Mesothelial cell of epicardium (in vitro differentiated cells): ENCODE measurements at places on chromosomes 16 and 17.

DNA sequence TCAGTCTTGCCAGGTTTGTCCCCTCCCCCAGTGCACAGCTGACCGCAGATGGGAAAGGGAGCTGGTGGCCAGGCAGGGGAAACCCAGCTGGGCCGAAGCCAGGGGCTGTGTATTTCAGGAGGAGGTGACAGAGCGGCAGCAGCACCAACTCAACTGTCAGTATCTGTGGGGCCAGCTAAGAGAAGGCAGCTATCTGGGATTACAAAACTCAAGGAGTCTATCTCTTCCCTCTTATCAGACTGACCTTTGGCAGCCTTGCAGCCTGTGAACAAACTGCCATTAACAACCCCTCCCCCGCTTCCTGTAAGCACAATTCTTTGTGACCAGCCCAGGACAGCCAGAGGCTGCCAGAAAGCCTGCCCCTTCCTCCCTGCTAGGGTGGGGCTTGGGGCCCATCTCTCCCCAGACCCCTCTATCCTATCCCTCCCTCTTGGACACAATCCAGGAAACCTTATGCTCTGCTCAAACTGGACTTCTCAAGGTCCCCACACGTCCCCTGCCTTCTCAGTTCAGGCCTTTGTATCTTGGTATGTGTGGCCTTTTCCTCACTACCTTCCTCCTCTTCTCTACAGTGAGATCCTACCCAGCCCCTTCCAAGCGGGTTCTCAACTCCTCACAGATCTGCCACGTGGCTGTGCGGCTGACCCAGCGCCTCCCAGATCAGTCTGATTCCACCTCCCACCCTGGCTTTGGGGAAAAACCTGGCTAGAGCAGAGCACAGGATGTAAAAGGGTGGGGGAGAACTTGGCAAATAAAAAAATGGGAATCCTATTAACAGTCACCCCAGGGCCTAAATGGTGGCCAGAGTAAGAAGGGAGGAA lies 10.5 kb downstream of the ST3GAL2 start:
- no peaks in the 10 kb centered on the region for H3K27me3 ChIP-seq
- DNase-seq = peak; percentile 74
- peak overlapping the region; percentile 98 for H3K27ac ChIP-seq

GRCh38 chr17:2610195-2611175 lies 17.0 kb downstream of the PAFAH1B1 start:
- peaks cover 17% of the 10 kb centered on the region for H3K4me1 ChIP-seq
- no peaks in the 10 kb centered on the region for H3K27me3 ChIP-seq
- no peak overlapping the region for H3K4me3 ChIP-seq
- H3K36me3 ChIP-seq = peaks cover 1% of the 10 kb centered on the region
- peak overlapping the region; percentile 67 for H3K27ac ChIP-seq

DNA sequence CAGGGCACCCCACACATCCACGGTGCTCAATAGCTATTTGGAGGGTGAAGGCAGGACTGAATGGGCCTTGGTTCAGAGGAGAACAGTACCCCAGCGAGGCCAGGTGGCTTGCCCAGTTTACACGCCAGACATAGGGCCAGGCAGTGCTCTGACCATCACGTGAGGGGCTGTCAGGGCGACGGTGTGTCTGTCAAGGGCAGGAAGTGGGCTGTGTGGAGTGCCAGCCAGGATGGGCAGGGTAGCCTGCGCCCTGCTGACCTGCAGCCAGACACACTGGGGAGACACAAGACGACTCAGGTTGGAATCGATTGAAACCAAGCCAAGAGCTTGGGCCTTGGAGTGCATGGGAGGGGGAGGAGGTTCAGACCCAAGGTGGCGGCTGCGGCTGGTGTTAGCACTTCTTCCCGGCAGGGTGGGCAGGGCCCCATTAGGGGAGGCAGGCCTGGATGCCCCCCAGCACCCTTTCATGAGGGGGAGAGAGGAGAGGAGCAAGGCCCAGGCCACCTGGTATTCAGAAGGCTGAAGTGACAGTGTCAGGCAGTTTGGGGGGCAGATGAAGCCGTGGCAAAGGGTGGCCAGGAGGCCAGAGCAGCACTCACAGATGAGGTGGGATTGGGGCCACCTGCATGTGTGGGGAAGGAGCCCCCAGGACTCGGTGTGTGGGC lies 68.2 kb downstream of the SREBF1 start:
- H3K27me3 ChIP-seq = no peaks in the 10 kb centered on the region
- H3K4me1 ChIP-seq = peaks cover 73% of the 10 kb centered on the region
- peaks cover 3% of the 10 kb centered on the region for H3K36me3 ChIP-seq
- no peak for DNase-seq
- H3K27ac ChIP-seq = peak overlapping the region; percentile 94

GRCh38 chr16:87493608-87494280 lies 920 bp upstream of the ZCCHC14 start:
- H3K36me3 ChIP-seq = no peaks in the 10 kb centered on the region
- no peak for DNase-seq
- peak overlapping the region; percentile 77 for H3K27ac ChIP-seq
- H3K4me3 ChIP-seq = peak overlapping the region; percentile 79
- peaks cover 32% of the 10 kb centered on the region for H3K4me1 ChIP-seq
- H3K27me3 ChIP-seq = peaks cover 1% of the 10 kb centered on the region

GRCh38 chr16:56610609-56611111 lies 2.3 kb downstream of the MT2A start:
- peaks cover 36% of the 10 kb centered on the region for H3K27me3 ChIP-seq
- H3K4me1 ChIP-seq = peaks cover 42% of the 10 kb centered on the region
- peak overlapping the region; percentile 23 for H3K4me3 ChIP-seq
- H3K27ac ChIP-seq = no peak overlapping the region

DNA sequence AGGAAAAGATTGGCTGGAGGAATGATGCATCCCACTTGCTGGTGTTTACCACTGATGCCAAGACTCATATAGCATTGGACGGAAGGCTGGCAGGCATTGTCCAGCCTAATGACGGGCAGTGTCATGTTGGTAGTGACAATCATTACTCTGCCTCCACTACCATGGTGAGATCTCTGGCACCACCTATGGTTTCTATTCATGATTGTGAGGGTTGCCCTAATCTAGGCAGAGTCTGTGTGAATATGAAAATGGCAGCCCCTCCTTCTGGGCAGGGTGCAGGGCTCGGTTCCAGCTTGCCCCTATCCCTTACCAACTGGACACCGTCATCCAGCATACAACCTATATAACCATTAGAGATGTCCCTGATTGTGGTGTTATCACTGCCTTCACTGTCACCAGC lies 33.4 kb downstream of the ITGB3 start:
- no peaks in the 10 kb centered on the region for H3K36me3 ChIP-seq
- H3K4me3 ChIP-seq = no peak overlapping the region
- H3K4me1 ChIP-seq = no peaks in the 10 kb centered on the region
- no peak overlapping the region for H3K27ac ChIP-seq

DNA sequence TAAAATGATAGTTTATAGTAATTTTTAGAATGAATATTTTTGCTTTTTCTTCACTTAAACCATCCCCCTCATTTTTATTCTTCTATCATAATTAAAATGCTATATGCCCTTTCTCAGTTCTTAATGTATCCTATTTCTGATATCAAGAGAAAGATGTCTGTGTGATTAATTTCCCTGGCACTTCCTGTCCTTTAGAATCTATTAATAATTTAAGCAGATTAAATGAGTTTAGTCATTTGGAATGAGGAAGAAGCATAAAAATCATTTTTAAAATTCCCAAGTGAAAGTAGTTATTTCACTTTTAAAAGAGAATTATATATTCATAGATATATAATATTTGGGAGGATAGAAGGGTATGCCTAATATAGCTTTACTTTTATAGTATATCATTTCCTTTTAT lies 27.8 kb upstream of the CDR2 start:
- H3K4me1 ChIP-seq = peaks cover 20% of the 10 kb centered on the region
- no peak overlapping the region for H3K27ac ChIP-seq
- no peaks in the 10 kb centered on the region for H3K27me3 ChIP-seq
- no peak for DNase-seq

- peak overlapping the region; percentile 31 for H3K27ac ChIP-seq
- no peak overlapping the region for H3K4me3 ChIP-seq
- DNase-seq = no peak
- H3K4me1 ChIP-seq = peaks cover 87% of the 10 kb centered on the region
- H3K27me3 ChIP-seq = no peaks in the 10 kb centered on the region
- peaks cover 4% of the 10 kb centered on the region for H3K36me3 ChIP-seq
Observed at GRCh38 chr17:10117581-10118001, 80.8 kb downstream of the GAS7 start.

DNA sequence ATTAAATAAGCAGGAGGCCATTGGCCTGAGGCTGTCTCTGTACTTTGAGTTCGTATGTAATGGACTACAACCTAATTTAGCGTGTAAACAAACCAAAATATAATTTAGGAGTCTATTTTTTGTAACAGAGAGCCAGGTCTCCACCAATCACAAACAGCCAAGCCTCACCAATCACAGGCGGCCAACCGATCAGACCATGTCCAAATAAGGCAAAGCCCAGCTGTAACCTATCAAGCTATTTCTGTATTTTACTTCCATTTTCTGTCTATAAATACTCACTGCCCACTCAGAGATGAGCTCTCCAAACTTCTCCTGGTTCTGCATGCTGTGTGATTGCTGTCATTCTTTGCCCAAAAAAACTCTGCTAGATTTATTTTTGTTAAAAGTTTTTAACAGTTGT lies 322.7 kb downstream of the NPIPA8 start:
- H3K4me1 ChIP-seq = no peaks in the 10 kb centered on the region
- DNase-seq = no peak
- no peaks in the 10 kb centered on the region for H3K36me3 ChIP-seq
- H3K27ac ChIP-seq = no peak overlapping the region
- H3K4me3 ChIP-seq = no peak overlapping the region

DNA sequence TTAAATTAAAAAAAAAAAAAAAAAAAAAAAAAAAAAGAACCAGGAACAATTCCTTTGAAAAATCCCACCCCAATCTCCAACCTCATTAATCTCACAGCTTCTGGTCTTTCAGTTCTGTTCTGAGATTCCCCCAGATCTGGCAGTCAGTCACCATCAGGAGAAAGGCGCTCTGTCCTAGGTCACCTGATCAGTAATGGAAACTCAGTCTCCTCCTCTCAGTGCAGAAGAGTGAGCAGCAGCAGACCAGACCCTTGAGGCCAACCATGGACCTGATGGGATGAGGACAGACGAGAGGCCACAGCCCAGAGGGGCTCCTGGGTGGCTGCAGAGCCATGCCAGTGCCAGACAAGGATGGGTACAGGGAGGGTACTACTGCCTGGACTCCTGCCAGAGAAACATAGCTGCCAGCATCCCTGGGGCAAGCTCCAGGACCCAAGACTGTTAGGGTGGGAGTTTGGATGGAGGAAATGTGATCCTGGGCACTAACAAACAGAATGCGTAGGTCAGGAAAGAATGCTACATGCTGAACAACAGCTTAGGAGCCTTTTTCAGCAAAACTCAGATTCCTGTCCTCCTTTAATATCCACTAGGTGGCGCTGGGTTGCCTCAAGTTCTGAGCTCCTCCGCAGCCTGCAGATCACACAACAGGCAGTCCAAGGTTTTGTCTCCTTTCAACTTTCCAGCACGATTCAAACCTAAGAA lies 28.7 kb downstream of the MPG start:
- no peaks in the 10 kb centered on the region for H3K4me1 ChIP-seq
- H3K4me3 ChIP-seq = no peak overlapping the region
- DNase-seq = peak; percentile 51
- H3K27me3 ChIP-seq = no peaks in the 10 kb centered on the region
- H3K27ac ChIP-seq = no peak overlapping the region
- peaks cover 14% of the 10 kb centered on the region for H3K36me3 ChIP-seq
